ENCODE measurements at places on chromosomes 12 and 14.

GRCh38 chr12:30164382-30165318, 380.9 kb upstream of the TMTC1 start:
- DNase-seq: no peak

DNA sequence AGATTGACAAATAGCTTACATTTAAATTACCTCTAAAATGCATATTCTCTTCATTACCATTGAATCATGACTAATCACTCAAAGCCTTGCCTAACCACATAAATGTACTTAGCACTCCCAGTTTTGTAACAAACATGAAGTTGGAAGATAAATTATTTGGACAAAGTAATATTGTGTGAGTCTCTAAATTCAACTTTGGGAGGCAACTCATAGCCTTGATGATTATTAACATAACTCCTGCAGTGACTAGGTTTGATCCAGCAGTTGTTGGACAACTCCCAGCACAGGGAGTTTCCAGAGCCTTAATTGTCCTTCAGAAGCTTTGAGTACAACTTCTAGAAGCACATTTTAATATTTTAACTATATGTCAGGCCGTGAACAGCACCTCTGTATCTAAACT, 153.4 kb upstream of the PDZRN4 start:
- no peak for DNase-seq

- no peak for DNase-seq
These were observed 59.0 kb downstream of the GAS2L3 start for GRCh38 chr12:100632445-100632892.

GRCh38 chr12:76153616-76154015, 69.1 kb upstream of the NAP1L1 start:
- DNase-seq: peak; percentile 40

GRCh38 chr12:107749083-107749482, 11.9 kb downstream of the PRDM4 start:
- no peak for DNase-seq

- DNase-seq: no peak
These were observed 1.5 kb upstream of the AGAP2 start for GRCh38 chr12:57739914-57740538.

GRCh38 chr12:3135522-3136461, 58.6 kb downstream of the TSPAN9 start:
- no peak for DNase-seq

DNA sequence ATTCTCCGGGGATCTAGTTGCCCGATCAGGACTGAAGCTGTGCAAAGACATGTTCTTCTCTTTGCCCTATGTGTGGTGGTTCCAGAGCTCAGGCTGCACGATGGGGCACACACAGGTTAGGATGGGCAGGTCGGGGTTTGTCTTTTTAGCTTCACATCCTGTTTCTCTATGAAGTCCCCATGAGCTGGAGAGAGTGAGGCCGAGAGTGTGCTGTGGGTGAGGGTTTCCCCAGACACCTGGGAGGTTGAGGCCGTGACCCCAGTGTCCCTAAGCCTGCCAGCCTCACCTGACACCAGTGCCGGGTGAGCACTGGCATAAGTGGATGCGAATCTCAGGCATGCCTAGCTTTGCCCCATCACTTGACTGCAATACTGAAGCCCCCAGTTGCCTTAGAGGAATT, 32.9 kb upstream of the IGF1 start:
- DNase-seq: no peak

GRCh38 chr12:62308201-62308600, 48.0 kb downstream of the USP15 start:
- DNase-seq: no peak

DNA sequence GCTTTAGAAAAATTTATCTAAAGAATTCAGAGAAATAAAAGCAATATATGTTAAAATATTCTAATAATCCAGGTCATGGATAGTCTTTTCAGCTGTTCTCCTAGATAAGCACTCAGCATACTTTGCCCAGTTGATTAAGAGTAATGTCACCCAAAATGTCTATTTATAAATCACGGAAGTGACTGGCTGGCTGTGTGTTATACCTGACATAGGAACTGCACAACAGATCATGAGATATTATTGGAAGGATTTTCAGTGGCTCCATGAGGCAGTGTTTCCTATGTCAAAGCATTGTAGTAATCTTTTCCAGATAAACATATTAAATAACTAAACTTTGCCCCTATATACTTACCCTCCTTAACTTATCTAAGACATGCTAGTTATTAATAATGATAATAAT, 128.8 kb downstream of the ITPR2 start:
- no peak for DNase-seq

DNA sequence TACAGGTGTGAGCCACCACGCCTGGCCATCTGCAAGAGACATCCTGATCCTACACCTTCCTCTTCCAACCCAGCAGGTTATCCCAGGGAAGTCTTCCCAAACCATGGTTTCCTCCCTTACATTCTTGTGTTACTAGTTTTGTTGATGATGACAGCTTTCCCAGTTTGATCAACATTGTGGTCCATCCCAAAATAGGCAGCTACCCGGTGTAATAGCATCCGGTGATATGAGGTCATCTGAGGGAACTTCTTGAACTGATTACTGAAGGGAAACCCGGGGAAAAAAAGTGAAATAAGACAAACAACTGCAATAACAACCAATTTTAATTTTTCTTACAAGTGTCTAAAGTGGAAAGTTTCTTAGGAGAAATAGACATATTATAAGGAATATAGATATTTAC, 45.3 kb upstream of the STAC3 start:
- no peak for DNase-seq

GRCh38 chr14:71029236-71029781, 122.0 kb downstream of the PCNX1 start:
- DNase-seq: no peak

Measured in keratinocyte (primary cell).